ENCODE measurements at places on chromosomes 5 and 9.

DNA sequence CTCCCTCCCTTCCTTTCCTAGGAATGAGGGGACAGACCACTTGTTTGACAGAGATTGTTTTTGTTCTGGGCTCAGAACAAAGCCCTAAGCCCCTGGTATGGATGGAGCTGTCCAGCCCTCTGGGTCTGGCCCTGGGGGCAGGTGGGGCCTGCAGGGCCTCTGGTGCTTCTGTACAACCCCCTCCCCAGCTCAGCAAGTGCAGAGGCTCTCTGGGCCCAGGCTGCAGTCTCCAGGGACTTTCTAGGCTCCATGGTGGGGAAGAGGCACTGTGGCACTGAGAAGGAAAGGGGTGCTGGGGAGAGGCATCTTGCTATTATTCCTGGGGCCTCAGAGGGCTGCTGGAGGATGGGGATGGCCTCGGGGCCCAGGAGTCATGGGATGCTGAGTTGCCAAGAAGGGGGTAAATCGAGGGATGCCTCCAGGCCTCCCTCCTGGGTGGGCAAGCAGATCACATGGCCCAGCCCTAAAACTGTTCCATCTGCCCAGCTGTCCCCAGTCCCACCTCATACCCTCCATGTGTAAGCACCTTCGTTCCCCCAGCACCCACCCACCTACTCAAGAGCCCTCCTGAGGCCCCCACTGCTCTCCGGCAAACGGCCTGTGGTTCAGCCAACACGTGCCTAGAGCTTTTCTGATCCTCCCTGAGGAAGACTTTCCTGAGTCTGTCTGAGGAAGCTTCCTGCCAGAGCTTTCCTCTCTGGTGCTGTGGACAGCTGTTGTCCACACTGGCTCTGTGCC lies 225.7 kb downstream of the CACNA1B start:
- no peak for DNase-seq

- DNase-seq: no peak
These were observed 31.8 kb downstream of the CCNJL start for GRCh38 chr5:160280384-160281095.

DNA sequence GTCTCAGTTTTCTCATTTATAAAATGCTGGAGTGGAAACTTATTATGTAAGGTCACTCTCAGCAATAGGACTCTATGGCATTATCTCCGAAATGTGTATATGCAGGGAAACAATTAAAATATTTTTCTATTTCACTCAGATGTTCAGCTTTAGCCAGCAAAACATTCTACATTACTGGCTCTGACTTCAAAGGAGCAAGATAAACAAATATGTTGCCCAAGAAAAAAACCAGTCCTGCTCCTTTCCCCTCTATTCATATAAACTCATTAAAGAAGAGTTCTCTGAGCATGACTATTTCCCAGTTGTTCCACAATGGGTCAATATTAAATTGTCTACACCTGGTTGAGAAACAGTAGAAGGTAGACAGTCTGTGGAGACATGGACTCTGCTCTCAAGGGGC lies 155.0 kb downstream of the NPR3 start:
- no peak for DNase-seq

DNA sequence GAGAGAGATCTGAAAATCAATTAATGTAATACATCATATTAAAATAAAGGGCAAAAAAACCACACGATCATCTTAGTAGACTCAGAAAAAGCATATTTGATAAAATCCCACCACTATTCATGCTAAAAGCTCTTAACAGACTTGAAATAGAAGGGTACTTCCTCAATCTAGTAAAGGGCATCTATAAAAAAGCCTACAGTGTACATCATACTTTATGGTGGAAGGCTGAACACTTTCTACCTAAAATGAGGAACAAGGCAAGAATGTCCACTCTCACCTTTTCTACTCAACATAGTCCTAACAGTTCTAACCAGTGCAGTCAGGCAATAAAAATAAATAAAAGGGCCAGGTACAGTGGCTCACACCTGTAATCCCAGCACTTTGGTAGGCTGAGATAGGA lies 38.9 kb downstream of the POLK start:
- no peak for DNase-seq

GRCh38 chr5:74633695-74634094 lies 6.8 kb downstream of the ENC1 start:
- no peak for DNase-seq

DNA sequence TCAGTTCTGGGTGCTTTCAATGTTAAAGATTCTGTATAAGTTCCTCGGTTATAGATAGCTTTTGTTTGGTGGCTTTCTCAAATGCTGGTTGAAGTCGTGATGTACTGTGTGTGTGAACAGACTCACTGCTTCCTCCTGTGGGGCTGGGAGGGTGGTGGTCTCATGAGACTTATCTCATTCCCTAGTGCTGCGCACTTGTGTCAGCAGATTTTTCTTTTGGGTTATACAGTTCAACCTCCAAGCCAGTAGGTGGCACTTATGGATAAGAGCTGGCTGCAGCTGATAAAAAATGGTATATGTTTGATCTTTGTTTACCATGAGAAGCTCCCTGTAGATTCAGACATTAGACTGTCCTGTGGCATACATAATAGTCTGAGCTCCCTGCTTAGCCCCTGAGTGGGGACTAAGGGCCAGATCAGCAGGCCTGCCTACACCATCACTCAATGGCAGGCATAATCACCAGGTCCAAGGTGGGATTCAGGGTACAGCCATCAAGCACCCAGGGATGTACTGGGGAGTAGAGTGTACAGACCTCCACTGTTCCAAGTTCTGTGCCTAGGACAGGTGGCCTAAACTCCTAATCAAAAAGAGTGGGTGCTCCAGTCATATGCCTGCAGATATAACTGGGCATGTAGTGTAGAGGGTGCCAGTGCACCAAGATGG lies 174.2 kb downstream of the OXCT1 start:
- DNase-seq: no peak

DNA sequence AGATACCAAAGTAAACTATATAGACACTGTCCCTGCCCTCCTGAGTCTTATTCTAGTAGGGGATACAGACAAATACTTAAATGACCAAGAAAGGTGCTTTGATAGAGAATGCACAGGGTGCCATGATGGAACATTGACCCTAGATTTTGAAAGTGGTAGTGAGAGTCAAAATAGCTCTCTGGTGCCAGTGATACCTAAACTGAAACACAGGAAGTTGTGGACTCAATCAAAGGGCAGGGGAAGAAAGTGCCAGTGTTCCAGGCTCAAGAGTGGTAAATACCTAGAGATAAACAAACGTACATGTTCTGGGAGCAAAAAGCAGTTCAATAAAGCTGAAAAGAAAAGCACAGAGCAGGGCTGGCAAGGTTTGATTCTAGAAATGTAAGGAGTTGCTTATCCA lies 267.6 kb downstream of the ISL1 start:
- DNase-seq: no peak

GRCh38 chr5:103645816-103646215 lies 83.2 kb upstream of the NUDT12 start:
- DNase-seq: no peak

GRCh38 chr5:124936626-124936933 lies 190.1 kb upstream of the ZNF608 start:
- no peak for DNase-seq

GRCh38 chr5:67203701-67204074 lies 7.1 kb upstream of the CD180 start:
- DNase-seq: no peak

DNA sequence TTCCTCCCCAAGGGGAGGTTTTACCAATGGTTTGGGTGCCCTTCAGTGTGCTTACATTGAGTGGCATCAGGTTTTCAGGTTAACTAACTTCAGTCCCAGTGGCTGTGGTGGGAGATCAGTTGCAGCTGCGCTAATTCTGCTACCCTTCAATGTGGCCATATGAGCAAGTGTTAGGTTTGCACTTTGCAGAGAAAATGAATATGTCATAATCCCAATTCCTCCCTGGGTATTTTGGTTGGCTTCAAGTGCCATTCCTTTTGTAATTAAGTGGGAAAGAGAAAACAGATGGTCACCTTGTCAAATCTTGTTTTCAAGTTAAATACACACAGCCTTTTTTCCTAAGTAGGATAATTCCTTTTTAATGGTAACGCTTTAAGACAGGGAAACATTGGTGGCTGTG lies 236.2 kb downstream of the TLE4 start:
- no peak for DNase-seq

- DNase-seq: no peak
These were observed 24.0 kb upstream of the MAP3K1 start for GRCh38 chr5:56791396-56791795.

DNA sequence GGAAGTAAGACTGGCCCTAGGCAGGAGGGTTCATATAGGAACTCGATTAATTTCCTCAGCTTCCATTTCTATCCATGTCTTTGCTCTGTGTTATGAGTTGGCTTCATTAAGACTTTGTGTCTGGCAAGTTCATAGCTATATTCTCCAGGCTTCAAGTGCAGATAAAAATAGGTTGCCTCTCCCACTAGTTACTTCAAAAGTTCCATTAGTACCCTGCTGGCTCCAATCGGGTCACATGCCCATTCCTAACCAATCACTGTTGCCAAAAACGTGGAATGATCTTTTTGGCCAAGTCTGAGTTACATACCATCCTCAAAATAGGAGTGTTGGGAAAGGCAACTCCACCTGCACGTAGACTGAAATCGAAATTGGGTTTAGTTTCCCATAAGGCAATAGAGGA lies 13.8 kb upstream of the SPATA31D1 start:
- no peak for DNase-seq

DNA sequence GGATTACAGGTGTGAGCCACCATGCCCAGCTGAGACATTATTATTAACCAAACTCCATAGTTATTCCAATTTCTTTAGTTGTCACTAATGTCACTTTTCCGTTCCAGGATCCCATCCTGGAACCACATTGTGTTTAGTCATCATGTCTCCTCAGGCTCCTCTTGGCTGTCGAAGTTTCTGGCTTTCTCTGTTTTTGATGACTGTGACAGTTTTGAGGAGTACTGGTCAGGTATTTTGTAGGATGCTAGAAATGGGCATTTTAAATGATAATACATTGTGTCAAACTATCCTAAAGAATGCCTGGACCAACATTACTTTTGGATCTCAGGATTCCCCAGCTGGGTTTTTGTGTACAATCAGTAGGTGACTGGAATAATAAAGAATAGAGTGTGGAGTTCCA lies 19.8 kb upstream of the NEUROG1 start:
- no peak for DNase-seq

DNA sequence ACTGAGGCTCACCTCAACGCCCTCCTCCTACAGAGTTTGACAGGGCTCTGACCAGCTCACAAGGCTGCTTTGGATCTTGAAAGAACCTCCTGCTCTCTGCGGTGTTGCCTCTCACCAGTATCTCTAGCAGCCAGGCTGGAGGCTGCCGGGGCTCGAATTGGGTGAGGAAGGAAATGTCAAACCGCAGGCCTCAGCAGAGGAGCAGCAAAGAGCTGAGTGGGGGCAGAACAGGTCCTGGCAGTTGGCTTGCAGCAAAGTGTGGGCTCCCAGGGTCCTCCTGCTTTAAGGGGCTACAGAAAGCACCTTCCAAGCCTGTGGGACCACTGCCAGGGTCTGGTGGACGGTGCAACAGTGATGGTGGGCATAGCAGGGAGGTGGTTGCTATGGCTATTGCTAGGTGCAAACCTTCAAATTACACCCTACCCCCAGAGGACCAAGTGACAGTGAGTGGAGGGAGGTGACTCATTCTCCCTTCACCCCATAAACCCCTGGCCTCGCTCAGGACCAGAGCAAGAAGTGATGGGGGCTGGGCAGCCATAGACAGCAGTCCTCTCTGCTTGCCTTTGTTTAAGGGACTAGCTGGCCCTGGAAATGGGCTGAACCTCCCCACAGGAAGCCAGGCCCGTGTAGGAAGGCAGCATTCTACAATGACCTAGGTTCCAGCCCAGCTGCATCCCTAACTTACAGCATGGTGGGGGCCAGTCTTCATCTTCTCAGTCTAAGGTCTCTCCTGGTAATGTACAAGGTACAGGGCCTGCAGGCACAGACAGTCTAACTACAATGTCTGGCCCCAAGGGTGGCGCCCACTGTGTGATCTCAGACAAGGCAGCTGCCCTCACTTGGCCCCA lies 18.7 kb downstream of the LCP2 start:
- no peak for DNase-seq

DNA sequence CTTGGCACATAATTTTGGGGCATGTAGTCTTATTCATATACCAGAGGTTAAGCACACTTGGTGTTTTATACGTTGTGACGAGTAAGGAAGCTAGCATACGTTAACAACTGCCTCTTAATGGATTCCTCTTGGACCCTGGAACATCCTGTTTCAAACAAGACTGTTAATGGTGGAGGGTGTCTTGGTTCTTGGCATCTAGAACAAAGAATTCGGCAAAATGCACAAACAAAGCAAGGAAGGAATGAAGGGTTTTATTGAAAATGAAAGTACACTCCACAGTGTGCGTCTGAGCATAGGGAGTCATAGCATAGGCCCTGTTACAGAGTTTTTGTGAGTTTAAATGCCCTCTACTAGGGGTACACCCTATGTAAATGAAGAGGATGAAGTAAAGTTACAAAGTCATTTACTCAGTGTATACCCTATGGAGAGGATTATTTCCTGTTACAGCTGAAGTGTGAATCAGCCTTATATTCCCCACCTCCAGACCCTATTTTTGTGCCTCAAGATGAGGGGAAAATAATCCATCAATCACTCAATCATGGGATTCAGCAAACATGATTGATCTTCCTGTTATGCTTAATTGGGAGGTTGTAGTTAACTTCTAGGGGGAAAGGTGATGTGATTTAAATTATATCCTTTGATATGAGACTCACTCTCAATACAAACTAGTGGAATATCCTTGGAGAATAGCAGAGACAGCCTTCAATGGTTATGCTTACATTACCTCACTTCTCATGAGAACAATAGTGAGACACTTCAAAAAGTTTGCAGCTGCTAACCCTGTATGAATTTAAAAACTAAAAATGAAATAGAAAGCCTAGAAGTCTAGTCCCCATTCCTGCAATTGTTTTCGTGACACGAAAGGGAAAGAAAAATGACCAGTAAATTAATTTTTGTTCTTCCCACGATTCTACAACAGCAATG lies 84.9 kb upstream of the MYO10 start:
- no peak for DNase-seq

- no peak for DNase-seq
These were observed 16.8 kb upstream of the PHYKPL start for GRCh38 chr5:178249191-178249989.

DNA sequence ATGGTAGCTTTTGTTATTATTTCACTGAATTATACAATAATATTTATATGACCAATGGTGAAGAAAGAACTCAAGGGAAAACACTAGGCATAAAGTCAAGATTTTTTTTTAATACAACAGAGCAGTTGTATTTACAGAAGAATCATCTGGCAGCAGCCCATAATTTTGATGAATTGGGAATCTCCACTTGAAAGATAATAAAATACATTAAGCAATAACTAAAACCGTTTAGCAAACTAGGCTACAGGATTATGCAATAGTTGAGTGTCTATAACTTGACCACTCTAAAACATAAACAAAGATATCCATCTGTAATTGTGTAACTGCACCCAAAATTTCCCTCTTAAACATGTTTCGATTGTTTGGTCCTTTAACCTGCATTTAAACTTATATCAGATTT lies 80.8 kb downstream of the SNCAIP start:
- no peak for DNase-seq

- DNase-seq: peak; percentile 40
These were observed 151.5 kb downstream of the RGS3 start for GRCh38 chr9:113614843-113615648.

DNA sequence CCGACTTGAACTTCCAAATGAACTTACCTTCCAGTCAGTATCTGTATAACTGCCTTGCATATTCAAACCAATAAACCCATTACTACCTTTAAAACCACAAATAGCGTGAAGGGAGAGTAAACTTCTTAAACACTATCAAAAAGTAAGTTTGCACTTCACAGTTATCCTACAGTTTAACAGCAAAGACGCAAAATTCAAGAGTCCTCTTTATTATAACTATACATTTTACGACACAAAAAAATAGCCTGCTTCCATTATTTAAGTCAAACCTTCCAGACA lies 1.8 kb downstream of the PTBP3 start:
- DNase-seq: no peak

- no peak for DNase-seq
These were observed 1356.4 kb downstream of the EFNA5 start for GRCh38 chr5:106314221-106314824.

All from amniotic stem cell (primary cell).